ENCODE measurements at places on chromosomes 3 and 15.

- no peak for DNase-seq
Measured at GRCh38 chr3:174776636-174777035, 82.5 kb upstream of the NAALADL2 start.

DNA sequence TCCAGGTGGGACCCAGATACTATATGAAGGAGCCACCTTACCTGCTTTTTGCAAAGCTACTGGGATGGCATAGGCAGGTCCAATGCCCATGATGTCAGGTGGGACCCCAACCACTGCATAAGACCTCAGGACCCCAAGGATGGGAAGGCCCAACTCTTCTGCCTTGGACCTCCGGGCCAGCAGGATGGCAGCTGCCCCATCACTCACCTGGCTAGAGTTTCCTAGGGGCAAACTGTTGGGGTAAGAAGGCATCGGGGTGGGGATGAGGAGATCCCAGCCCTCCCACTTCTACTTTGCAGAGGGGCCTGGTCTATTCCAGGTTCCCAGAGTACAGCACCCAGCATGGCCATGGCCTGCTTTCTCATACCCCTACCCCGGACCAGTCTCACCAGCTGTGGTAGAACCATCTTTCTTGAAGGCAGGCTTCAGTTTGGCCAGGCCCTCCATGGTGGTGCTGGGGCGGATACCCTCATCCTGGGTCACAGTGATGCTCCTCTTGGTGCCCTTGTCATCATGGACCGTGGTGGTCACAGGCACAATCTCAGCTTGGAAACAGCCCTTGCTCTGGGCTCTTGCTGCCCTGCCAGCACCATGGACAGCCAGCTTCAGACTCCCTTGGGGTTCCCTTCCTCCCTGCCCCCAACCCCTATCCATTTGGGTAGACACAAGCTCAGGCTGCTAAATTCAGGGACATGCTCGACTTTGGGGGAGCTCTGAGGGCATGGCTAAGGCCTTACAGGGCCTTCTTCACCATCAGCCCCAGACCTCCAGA, 10.6 kb downstream of the ACAA1 start:
- no peak for DNase-seq

DNA sequence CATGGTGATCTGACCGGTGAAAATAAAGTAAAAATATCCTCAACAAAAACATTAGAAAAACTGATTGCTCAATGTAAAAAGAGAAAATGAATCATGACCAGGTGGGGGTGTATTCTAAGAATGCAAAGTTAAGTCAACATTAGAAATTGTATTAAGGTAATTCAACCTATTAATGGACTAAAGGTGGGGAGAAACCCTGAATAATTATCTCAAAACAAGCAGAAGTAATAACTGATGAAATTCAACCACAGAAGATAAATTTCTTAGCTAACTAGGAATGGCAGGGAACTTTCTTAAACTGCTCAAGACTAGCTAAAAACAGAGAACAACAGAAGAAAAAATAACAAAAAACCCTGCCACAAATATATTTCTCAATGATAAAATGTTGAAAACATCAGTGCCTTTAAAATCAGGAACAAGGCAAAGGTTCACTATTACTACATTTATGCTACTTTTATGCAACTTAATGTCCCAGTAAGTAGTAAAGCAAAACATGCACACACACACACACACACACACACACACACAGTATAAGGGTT, 204.4 kb upstream of the THBS1 start:
- no peak for DNase-seq

DNA sequence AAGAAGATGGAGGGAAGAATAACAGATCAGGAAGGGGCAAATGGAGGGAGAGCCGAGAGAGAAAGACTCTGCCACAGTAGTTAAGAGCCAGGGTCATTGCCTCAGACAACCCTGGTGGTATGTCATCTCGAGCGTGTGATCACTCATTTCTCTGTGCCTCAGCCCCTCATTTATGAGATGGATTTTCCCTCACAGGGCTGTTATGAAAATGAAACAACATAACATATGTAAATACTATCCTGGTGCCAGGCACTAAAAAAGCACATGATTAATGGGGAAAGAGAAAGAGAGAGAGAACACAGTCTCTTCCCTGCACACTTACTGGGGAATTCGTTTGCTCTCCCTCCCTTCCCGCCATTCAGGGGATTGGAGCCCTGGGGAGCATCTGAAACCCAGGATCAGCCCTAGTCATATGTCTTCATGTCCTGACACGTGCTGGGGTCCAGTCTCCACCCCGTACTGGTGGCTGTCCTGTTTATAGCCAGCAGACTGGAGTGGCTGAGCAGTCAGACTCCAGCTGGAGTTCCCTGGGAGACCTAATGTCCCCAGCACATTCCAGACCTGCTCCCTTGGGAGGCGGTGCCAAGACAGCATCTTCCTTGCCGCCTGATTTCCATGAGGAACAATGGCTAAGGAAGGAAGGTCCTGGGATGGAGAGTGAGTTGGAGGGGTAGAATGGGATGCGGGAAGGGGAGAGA, 14.7 kb upstream of the AMOTL2 start:
- DNase-seq, result no peak

DNA sequence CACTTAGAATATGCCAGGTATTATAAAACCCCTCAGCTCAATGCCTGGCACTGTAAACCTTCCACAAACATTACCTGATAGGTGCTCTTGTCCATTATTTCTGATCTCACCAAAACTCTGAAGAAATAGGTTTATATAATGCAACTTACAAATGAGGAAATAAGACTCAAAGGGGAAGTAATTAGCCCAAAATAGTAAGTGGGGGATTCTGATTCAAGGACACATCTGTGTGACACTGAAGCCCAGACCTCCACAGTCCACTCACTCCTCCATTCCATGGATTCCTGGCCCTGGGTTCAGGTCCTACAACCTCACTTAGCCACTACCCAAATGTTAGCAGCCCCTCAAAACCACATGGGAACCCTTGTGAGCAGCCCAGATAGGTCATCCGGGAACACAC, 49.9 kb downstream of the TRANK1 start:
- DNase-seq, result no peak
